ENCODE measurements at places on chromosomes 5 and 9. TPM values are rescaled to one million over a fixed set of nuclear protein-coding genes. Genes with fewer than 3 reads are reported as not detected.

DNA sequence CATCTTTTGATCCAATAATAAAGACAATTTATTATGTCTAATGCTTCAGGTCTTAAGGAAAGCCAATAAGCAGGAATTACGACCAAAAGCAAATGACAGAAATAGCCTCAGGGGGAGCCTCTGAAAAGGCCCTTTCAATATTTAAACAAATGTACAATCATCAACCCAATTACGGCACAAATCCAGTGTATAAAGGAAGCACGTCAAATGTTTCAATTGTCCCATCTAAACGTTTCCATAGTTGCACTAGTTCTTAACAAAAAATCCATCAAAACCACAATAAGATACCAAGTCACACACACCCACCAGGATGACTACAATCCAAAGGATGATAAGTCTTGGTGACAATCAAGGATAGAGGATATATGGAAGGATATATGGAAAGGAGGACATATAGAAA is 41.9 kb downstream of the PSMB7 start:
- DNase-seq, result no peak

GRCh38 chr5:148799737-148800527 is 26.5 kb upstream of the ADRB2 start:
- no peak for DNase-seq

DNA sequence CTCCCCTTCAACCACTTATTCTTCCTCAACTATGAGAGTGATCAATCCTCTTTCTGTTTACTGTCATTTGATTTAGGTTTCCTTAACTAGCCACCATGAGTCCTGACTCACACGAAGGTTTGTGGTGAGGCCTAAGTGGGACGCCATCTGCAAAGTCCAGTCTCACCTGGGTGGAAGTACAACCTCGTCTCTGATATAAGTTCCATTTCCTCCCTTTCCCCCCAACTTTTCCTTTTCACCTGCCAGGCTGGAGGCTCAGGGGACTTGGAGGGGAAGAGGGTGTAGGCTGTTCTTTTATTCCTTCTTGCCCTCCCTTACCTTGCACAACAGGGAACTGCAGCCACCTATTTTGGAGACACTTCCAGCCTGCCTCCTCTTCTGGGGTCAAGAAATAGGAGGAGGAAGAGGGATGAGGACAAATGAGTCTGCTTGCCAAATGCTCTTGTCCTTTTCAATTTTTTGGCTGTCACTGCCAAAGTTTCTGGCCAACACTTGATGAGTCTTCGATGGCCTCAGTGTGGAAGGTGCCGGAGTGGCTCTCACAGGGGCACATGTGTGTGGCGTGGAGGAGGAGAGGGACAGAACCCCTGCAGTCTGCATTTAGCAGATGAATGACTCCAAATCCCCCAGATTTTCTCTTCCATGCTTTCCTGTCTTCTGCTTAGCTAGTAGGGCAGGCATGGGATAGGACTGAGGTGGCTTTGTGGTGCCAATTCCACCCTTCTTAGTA is 249.6 kb downstream of the NSG2 start:
- no peak for DNase-seq

DNA sequence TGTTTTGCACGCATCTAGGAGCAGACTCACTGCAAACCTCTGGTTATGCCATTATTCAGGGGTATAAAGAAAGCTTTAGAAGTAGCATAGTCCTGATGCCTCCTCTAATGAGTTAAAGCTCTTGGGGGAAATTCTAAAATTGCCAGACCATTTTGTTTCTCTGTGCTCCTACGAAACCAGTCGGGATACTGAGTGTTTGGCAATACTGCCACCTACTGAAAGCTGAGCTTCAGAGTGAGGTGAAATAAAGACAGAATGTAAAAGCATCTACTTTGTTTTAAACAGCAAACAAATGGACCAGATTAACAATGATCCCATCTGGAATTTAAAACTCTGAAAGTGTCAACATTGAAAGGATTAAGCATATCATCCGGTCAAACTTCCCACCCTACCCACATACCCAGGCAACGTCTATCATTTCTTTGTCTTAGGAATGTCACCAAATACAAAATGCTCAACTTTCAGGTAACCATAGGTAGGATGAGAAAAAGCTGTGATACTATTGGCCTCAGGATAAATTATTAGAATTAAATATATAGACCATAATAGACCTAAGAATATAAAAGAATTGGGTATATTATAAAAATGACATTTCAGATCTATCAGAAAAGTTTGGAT is 77.8 kb upstream of the SHISAL2B start:
- DNase-seq, result no peak

GRCh38 chr5:135020111-135020895 is 13.7 kb downstream of the PITX1 start:
- DNase-seq, result no peak

AGXT2 gene
- total RNA-seq, result not detected

RAI14 gene
- 7.9 TPM for total RNA-seq

SH3GL2 gene
- not detected for total RNA-seq

GFI1B gene
- not detected for total RNA-seq
